ENCODE measurements at places on chromosomes 2 and 18.

DNA sequence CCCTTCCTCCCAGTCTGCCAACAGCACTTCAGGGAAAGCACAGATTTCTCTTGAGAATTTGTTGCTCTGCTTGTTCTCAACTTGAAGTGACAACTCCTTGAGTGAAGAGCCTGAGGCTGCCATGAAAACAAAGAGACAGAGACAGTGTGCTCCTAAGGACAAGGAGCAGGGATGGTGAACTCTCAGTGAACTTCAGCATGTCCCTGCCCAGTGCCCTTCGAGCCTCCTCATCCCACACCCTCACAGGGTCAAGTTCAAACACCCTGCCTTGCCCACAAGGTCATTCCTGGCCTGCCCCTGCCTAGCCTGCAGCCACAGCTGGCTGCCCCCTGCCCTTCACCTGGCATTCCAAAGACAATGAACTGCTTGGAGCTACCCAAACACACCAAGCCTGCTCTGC, 343.5 kb upstream of the KLHL29 start:
- no peak for DNase-seq

DNA sequence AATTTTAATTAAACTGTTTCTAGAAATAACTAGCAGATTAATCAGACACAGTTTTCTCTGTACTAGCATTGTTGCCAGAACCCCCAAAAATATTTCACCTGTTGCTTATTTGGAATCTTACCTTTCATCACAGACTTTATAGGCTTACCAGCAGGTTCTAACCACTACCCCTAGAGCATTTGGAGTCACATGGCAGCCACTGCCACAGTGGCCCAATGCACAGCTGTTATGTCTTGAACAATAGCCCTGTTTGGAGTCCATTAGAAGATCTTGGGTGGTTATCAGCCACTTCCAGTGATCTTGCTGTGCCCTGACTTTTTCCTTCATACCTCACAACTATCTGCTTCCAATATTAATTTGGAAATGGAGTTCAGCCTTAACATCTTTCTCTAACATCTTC, 186.2 kb upstream of the TANK start:
- DNase-seq, result no peak

GRCh38 chr18:58514773-58515172, 114.1 kb downstream of the ALPK2 start:
- DNase-seq, result no peak

DNA sequence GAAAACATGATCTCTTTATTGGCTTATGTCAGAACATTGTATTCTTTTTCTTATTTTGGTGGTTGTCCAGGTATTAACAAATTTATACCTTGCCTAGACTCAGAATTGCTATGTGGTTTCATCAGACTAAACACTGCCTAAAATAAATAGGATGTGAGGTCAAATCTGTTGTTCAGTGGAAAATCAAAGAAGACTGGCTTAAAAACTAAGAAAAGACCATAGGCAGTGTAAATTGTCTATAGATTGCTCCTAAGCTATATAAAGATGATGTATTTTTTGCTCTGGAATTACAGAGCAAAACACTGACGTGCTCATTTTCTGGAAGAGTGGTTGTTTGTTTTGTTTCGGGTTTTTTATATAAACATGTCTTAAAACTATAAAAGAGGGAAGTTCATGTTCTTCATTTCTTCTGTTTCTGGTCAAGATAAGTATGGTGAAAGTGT, 266.0 kb downstream of the ALPK2 start:
- DNase-seq, result no peak

DNA sequence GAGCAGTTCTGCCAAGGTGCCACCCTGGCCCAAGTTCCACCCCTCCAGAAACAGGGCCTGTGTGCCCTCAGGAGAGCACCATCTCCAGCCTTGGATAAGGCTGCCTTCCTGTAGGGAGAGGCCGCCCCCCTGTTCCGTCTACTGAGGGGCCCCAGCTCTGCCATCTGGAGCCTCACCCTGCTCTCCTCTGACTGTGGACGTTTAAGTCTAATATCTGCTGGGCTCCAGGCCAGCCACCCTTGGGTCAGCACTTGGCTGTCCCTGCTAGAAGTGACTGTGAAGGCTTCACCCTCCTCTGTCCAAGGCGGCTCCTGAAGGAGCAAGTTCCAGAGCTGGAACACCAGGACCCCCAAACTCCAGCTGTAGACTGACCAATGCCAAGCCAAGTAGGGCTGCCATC, 26.3 kb downstream of the RHOB start:
- no peak for DNase-seq

- no peak for DNase-seq
These were observed 133.7 kb downstream of the COMMD1 start for GRCh38 chr2:62038975-62039771.
